Activated T-cell treated with anti-CD3 and anti-CD28 coated beads, Interleukin-2, amount 50 U/mL, for 4 hours (primary cell): ENCODE measurements at places on chromosomes 11 and 22.
A peak's percentile ranks its signal among the peaks of the same experiment; 100 is the strongest.

DNA sequence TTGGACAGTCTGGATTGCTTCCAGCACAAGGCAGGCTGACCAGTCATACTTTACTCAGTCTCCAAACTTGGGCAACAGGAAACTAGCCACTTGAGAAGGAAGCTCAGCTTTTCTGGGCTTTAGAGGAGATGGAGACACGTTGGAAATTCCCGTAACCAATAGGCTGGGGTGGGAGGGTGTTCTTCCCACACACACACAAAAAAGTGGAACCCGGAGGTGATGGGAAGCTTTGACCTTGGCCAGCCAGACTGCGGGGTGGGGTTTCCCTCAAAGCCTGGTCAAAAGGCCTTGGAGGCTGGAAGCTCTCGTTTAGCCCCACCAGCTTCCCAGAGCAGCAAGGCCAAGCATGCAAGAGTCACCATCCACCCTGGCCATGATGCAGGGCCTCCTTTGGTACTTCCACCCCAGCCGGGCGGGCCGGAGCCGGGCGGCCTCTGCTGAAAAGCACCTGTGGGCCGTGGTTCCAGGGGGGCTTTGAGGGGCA is 126.2 kb downstream of the BCR start:
- DNase-seq, result no peak

DNA sequence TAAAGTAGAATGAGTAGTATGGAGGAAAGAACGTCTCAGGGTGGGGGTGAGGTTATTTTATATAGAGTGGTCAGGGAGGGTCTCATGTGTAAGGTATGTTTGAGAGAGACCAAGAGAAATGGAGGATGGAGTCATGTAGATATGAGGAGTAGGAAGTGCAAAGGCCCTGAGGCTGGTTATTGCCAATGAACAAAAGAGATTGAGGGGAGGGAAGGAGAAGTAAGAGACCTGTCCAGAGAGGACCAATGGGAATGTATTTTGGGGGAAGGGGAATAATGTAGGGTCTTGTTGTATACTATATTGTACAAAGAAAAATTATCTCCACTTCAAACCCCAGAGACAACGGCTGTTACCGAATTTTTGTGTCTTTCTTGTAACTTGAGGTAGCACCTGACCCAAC is 9.8 kb downstream of the CTNND1 start:
- no peak for DNase-seq

- no peak for DNase-seq
These were observed 36.1 kb upstream of the OR8B8 start for GRCh38 chr11:124481365-124482323.

- DNase-seq, result no peak
These were observed at the start of gene BTBD18 for GRCh38 chr11:57751676-57752253. Gene BTBD18 (minus strand): TSS chr11:57751819. CDS start chr11:57751188, 631 bp downstream.

DNA sequence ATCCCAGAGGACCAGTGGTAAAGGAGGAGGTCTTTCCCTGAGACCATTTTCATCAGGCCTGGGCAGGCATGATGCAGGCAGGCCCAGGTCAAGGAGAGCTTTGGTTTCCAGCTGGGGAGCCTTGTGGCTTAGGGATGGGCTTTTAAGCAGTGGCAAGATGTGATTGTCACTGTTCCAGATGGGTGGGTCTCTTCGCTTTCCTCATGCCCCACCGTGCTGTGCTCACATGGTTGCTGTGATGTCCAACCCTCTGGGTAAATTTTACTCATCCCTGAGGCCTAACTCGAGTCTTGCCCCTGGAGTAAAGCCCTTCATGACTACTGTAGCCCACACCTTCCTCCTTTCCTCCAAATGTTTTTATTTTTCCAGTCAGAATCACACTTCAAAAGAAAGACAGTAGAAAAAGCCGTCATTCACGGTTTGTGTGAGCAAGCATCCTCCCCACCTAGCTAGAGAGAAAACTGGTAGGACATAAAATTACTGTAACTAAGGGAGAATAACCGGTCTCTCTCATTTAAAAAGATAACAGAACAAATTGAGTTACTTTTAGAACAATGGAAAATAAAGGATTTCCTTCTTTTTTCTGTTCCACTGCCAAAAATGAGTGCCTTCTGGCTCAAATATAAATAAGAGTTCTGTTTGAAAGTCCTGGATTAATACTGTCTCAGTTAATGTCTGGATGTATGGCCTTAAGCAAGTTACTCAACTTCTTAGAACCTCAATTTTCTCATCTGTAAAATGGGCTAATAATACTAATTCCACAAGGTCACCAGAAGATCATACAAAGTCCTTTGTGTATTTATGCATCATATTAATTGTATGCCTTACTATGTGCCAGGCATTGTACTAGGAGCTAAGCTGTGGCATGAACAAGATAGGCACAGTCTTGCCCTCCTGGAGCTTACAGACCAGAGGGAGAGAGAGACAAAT is 84.9 kb downstream of the ME3 start:
- no peak for DNase-seq

DNA sequence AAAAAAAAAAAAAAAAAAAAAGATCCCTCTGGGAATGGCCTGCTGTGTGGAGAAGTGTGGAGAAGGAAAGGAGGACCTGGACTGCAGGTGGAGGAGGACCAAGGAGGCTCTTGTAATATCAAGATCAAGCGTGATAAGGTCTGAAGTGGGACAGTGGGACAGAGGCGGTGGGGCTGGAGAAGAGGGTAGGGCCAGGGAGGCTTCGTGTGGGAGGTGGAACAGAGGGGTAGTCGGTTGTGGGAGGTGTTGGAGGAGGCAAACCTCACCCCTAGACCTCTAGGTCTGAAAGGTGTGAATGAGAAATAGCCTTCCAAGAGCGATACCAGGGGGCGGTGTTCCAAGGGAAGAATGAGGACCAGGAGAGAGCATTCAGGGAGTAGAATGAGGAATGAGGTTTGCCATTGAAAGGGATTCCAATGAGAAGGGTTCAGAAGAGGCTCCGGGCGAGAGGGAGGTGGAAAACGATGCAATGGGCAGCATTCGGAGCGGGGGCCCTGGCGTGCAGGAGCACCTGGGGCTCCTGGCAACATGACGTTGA is 44.2 kb downstream of the MCHR1 start:
- no peak for DNase-seq

DNA sequence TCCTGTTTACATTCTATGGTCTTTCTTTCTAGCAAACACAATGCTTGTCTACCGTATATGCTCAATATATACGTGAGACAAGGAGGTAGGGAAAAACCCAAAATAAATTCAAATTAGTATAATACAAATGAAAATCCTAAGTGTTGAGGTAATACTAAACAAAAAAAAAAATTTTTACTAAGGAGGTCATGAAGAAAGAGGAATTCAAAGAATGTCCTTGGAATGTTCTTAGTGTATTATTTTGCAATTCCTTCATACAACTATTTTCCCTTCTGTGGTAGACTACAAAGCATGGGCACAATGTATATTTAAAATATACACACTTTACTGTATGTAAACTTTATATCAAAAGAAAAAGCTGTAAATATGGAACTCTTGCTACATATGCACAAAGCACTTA is 36.4 kb downstream of the PIK3C2A start:
- DNase-seq, result no peak

GRCh38 chr22:22425356-22425755 is 83.2 kb downstream of the ZNF280B start:
- DNase-seq, result no peak

- no peak for DNase-seq
These were observed 6.0 kb upstream of the CDKN1C start for GRCh38 chr11:2891326-2892214.

- no peak for DNase-seq
These were observed 17.9 kb upstream of the FBLN1 start for GRCh38 chr22:45484742-45485141.

DNA sequence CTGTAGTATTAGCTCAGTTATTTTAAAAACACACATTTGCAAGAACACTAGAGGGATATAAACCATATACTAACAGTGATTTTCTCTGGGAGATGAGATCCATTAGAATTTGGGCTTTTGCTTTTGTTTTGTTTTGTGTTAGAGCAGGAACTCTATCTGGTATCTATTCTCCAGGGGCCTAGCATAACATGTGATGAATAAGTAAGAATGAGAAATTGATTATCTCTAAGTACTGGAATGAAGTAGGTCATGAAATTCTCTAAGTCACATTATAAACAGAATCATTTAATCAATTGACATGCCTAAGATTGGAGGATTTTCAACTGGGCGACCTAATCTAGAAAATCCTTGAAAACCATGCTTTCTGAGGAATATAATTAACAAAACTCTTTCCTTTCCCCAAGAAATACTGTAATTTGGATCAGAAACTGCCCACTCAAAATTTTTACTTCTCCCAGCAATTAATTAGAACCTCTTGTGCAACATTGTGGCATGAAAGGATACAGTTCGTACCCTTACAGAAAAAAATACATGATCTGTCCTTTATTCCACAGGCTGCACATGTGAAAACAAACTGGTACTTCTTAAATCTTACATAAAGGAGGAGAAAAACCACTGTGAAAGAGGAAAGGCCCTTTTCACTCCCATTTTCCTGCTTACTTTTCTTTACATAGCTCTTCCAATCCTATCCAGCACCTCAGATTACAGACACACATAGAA is 93.5 kb downstream of the MRTFA start:
- no peak for DNase-seq

- DNase-seq, result no peak
These were observed 17.7 kb downstream of the BSX start for GRCh38 chr11:122963961-122964360.

GRCh38 chr11:472272-472671 is 22.2 kb downstream of the PTDSS2 start:
- DNase-seq, result no peak

GRCh38 chr11:34348919-34349318 is 8.9 kb downstream of the ABTB2 start:
- DNase-seq, result no peak

- no peak for DNase-seq
These were observed 212.8 kb downstream of the TENM4 start for GRCh38 chr11:79227767-79228755.

DNA sequence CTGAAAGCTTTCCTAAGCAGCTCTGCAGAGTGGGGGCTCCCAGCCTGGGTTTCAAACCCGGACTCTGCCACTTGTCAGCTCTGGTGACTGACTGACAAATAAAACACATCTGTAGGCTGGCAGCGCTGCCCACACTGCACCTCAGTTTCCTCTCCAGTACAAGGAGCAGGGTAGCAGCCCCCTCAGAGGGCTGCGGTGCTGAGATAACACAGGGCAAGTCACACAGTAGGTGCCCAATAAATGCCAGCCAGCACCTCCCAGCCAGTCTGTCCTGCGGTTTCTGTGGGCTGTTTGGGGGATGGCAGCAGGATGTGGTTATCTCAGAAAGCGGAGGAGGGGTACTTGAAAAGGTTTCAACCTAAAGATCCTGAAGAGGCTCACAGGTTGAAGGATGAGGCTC is 1.5 kb downstream of the SYT12 start:
- DNase-seq, result peak; percentile 42

- DNase-seq, result no peak
These were observed 14.6 kb upstream of the BAIAP2L2 start for GRCh38 chr22:38125038-38125610.

DNA sequence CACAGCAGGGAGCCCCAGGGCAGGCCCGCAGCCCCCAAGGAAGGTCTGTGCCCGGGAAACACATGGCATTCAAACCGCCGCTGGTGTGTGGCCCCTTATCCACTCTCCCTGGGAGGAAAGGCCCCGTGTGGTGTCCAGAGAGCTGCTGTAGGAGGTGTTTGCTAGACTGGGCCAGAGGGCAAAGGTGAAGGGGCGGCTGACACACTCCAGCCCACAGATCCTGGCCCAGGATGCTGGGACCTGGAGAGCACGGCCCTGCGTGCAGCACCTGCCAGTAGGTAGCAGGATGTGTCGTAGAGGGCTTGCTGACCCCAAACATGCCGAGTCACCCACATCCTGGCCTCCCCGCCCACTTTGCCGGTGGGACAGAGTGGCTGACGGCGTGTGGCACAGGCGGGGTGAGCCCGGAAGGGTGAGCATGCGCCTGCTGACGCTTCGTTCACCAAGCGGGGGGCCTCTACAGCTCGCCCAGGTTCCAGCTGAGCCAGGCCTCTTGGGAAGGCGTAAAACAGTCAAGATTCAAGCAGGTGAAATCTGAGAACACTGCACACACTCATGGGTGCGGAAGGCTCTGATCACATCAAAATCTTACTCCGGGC is 11.0 kb downstream of the OSBPL5 start:
- DNase-seq, result no peak

DNA sequence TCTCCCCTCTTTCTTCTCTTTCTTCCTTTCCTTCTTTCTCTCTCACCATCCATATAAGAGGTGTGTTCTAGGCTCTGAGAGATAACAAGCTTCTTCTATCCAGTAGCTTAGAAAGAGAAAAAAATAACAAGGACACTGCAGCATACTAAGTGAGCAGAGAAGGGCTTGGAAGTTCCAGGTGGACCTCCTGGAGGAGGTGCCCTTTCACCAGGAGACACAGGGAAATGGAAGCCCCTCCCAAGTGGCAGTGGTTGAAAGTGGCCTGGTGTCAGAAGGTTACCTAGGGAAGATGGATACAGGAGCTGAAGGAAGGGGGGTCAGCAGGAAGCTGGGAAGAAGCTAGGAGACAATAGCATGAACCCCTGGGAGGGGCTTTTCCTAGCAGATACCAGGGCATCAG is 5.5 kb downstream of the DCHS1 start:
- no peak for DNase-seq

GRCh38 chr11:111225881-111226280 is 19.6 kb upstream of the POU2AF2 start:
- DNase-seq, result no peak

GRCh38 chr11:8793114-8793777 is 110.7 kb downstream of the RPL27A start:
- DNase-seq, result no peak

GRCh38 chr11:7538466-7539454 is 25.0 kb downstream of the PPFIBP2 start:
- DNase-seq, result no peak

- DNase-seq, result no peak
These were observed 134.1 kb downstream of the GRIK4 start for GRCh38 chr11:120645639-120646038.

- DNase-seq, result no peak
These were observed 43.4 kb upstream of the MN1 start for GRCh38 chr22:27844656-27845591.

DNA sequence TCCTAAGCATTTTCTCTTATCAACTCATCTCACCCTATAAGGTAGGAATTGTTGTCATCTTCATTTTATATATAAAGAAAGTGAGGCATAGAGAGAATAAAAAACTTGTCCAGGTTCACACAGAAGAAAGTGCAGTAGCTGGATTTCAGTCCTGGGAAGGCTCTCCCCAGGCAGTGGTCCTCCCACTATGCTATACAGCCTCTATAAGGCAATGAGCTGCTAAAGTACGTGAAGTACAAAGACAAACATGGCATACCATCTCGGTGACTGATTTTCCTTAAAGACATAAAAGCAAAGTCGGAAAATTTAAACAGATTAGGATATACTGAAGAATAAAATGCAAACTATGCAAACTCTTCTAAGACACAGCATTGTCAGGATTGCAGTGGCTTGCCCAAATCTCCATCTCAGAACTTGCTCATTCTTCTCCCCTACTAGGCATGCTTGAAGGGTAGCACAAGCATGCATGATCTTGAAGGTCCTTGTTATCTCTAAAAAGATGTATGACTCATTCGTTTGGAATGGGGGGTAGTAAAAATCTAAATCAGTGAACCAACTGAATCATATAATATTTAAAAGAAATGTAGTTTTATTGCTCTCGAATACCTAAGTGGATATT is 97.8 kb upstream of the CSNK2A3 start:
- DNase-seq, result no peak
